ENCODE measurements at places on chromosomes 5 and 9. TPM values are rescaled to one million over a fixed set of nuclear protein-coding genes. Genes with fewer than 3 reads are reported as not detected.

Gene OR1J2
- total RNA-seq: not detected

Gene MORN5
- not detected for total RNA-seq

Gene SOHLH1
- total RNA-seq: not detected

Gene CCIN
- total RNA-seq: 0.79 TPM

Gene SELENOP
- 87.6 TPM for total RNA-seq

Gene COMMD10
- total RNA-seq: 14.3 TPM

Gene PPP1R2B
- total RNA-seq: not detected

Gene DMXL1
- 17.5 TPM for total RNA-seq

Gene C9orf153
- 0.32 TPM for total RNA-seq

Gene TNC
- 20.2 TPM for total RNA-seq

Gene CDH9
- total RNA-seq: not detected

Gene SH2D3C
- not detected for total RNA-seq
